Psoas muscle (tissue), 8 donors: ENCODE measurements at places on chromosomes 3 and 15. TPM values are rescaled to one million over a fixed set of nuclear protein-coding genes. Genes with fewer than 3 reads are reported as not detected.

The CHRFAM7A gene
- not detected for total RNA-seq

The GOLGA8J gene
- not detected for total RNA-seq

The YEATS2 gene
- total RNA-seq, result 7.4 TPM

The ZCWPW2 gene
- total RNA-seq, result 3.1 TPM

The QARS1 gene
- total RNA-seq, result 120 TPM

The SEMA3G gene
- total RNA-seq, result 12.8 TPM

The ALDH1A3 gene
- 31.9 TPM for total RNA-seq

The FES gene
- total RNA-seq, result 7.1 TPM

The DNAH12 gene
- 0.12 TPM for total RNA-seq

The CCDC13 gene
- 1.1 TPM for total RNA-seq

The ZBTB11 gene
- total RNA-seq, result 10.3 TPM

The WNT7A gene
- not detected for total RNA-seq

The CHRM5 gene
- total RNA-seq, result not detected

The CRYGS gene
- 0.56 TPM for total RNA-seq

The ASB14 gene
- total RNA-seq, result 10.2 TPM

The PLSCR2 gene
- total RNA-seq, result not detected

The FXR1 gene
- 756 TPM for total RNA-seq

The TMC3 gene
- total RNA-seq, result not detected
